ENCODE measurements at places on chromosomes 7 and 10.

GRCh38 chr7:74176555-74176954, 2.4 kb downstream of the EIF4H start:
- DNase-seq, result no peak

DNA sequence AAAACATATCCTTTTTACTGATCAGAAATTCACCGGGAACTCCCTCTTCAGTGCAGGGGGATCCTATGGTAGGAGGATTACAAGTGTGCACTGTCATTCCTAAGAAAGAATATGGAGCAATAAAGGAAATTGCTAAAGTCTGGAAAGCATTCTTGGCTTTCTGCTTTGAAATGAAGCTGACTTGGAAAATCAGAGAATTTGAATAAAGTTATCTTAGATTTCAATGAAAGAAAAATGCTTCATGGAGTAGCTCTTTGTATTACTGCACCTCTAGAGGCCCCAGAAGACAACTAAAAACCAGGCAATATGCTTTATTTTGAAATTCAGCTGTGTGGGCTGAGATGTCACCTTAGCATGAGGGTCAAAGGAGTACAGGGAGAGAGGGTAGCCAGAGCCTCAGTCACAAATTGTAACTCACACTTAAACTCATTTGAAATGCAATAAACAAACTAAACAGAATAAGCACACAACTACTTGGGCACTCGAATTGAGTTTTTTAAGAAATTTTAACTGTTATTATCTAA, 102.5 kb downstream of the IMMP2L start:
- no peak for DNase-seq

DNA sequence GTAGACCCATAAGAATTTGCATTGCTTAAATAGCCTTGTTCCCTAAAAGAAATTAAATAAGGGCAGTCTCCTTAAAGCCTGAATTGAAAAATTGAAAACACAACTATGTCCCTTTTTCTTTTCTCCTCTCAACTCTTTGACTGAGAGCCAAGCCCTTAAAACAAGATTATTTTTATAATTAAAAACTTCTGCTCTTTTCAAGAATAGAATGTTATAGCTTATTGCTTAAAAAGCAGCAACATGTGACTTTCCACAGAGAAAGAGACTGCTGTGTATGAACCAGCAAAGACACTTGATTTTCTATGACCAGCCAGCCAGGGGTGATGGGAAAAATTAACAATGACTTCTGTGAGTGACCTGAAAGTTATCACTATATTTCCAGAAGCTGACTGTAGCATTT, 295.2 kb upstream of the CELF2 start:
- no peak for DNase-seq

DNA sequence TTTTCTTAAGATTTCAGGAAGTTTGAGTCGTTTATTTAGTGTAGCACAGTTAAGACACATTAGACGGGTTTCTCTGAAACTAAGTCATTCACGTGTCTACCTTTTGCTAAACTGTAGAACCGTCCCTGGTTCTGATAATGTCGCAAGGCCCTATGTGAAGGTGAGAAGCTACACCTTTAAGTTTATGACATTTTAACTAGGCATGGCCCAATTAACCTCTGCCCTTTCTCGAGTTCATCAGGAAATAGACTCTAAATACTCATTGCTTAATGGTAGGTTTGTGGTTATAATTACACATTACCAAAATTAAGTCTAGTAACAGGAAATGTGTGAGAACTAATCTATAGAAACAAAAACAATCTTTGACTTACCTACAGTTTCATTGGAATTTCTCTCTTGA, 126.6 kb upstream of the FZD8 start:
- no peak for DNase-seq

- no peak for DNase-seq
These were observed 4.4 kb downstream of the BMPER start for GRCh38 chr7:33909755-33910154.

DNA sequence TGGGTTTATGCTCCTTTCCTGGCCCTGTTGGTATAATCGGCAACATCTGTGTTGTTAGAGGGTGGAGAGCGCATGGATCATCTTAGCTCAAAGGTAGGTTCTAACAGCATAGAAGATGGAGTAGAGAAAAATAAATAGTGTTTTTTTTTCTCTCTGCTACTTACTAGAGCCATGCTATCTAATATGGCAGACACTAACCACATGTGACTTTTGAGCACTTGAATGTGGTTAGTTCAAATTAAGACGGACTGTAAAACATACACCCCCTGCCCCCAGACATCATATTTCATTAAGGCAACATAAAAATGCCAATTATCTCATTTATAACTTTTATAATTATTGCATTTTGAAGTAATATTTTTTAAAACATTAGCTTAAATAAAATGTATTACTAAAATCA, 525.1 kb downstream of the KIF20B start:
- DNase-seq, result no peak

- DNase-seq, result no peak
These were observed 51.9 kb downstream of the BTAF1 start for GRCh38 chr10:91975438-91975837.

GRCh38 chr10:91589015-91589657, 43.7 kb downstream of the PPP1R3C start:
- no peak for DNase-seq

DNA sequence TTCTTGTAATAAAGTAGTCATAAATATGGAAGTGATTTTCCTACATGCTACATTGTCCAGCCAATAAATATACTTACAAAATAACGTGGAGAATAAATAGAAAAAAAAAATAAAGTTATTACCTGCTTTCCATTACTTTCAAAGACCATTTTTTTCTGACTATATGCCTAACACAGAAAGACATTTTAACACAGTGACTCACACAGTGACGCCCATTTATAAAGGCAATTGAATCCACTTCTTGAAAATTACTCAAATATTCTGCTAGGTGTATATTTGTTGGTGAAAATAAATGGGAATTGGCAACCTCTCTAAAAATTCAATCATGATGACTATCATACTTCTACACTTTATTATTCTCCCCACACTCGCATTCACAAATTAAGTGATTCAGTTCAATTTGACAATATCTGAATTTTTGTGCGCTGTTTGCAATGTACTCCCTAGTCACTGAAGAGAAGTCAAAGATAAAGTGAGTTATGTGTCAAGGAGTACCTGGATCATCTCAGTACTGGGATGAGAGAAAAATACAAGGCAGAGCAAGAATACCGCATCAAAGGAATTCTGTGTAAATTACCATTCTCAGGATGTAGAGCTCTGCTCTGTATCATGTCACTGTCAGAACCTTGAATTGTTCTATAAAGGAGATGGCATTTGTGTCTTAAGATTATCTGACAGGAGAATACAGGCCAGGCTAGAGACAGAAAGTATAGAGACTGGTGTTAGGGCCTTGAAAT, 642.7 kb downstream of the IPMK start:
- DNase-seq, result no peak

GRCh38 chr7:98557538-98558031, 59.5 kb upstream of the NPTX2 start:
- no peak for DNase-seq
